ENCODE measurements at places on chromosomes 16 and 17. TPM values are rescaled to one million over a fixed set of nuclear protein-coding genes. Genes with fewer than 3 reads are reported as not detected.

PHOSPHO1 gene
- not detected for total RNA-seq

TMEM114 gene
- not detected for total RNA-seq

KRTAP3-2 gene
- total RNA-seq = not detected

CDH15 gene
- not detected for total RNA-seq

NOD2 gene
- 28.3 TPM for total RNA-seq

IL17C gene
- total RNA-seq = 0.39 TPM

ESRP2 gene
- 5.9 TPM for total RNA-seq

KRT34 gene
- 0.39 TPM for total RNA-seq

KRTAP9-2 gene
- not detected for total RNA-seq

KIFC3 gene
- 29.4 TPM for total RNA-seq

ADGRG3 gene
- not detected for total RNA-seq

ALOX15 gene
- total RNA-seq = 2.7 TPM

KCNJ18 gene
- total RNA-seq = not detected

CTRL gene
- total RNA-seq = 0.79 TPM

CEP295NL gene
- 2.7 TPM for total RNA-seq

ATP2A1 gene
- 0.11 TPM for total RNA-seq

TBX4 gene
- total RNA-seq = not detected

SOST gene
- total RNA-seq = not detected

SMYD4 gene
- total RNA-seq = 8.0 TPM

HBA1 gene
- not detected for total RNA-seq

GPRC5B gene
- 3.4 TPM for total RNA-seq

WNT3 gene
- total RNA-seq = 0.39 TPM

KCTD11 gene
- total RNA-seq = 9.4 TPM

DUS1L gene
- 54.2 TPM for total RNA-seq

PABPN1L gene
- total RNA-seq = not detected

TMEM235 gene
- total RNA-seq = not detected

GRIN2C gene
- under 0.01 TPM for total RNA-seq

GAST gene
- not detected for total RNA-seq

BRICD5 gene
- total RNA-seq = 22.8 TPM

Measured in placental epithelial cell (primary cell).